ENCODE measurements at places on chromosomes 2 and 18.

GRCh38 chr18:12703096-12703567, 290 bp downstream of the PSMG2 start:
- DNase-seq, result no peak

DNA sequence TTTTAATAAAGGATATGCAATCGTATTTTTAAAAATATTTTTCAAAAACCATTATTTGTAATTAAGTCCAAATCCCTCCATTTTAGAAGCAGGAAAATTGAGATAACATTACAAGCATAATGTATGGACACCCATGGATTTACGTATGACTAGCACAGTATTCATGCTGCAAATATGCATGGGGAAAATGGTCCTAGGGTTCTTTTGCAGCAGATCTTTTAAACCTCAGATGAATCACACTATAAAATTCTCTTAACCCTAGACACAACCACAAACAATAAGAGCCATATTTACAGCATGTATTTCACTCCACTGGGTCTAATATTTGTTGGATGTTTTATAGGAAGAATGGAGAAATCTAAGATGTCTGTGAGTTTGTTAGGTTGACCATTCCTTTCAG, 453.4 kb downstream of the TGIF1 start:
- DNase-seq, result no peak

GRCh38 chr18:36217348-36217747, 30.1 kb downstream of the MOCOS start:
- DNase-seq, result no peak

- no peak for DNase-seq
These were observed 61.9 kb downstream of the CENPO start for GRCh38 chr2:24855022-24855622.

- no peak for DNase-seq
These were observed 84.5 kb upstream of the MAPRE2 start for GRCh38 chr18:34956663-34957062.

DNA sequence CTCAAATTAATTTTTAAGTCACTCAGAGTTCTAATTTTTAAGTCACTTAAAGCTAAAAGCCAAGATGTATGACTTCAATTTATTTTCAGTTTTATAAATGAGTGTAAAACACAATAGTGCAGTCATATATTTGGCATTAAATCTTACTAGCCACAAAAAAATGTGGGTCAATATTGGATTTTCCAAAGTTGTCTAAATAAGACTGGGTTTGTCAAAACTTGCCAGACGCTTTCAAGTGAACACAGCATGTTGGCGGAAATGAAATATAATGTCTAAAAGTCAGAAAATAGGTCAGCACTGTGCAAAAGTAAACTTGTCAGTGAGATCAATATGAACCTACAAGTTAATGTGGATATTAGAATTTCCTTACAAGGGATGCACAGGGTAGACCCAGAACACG, 128.9 kb downstream of the FIGN start:
- no peak for DNase-seq

DNA sequence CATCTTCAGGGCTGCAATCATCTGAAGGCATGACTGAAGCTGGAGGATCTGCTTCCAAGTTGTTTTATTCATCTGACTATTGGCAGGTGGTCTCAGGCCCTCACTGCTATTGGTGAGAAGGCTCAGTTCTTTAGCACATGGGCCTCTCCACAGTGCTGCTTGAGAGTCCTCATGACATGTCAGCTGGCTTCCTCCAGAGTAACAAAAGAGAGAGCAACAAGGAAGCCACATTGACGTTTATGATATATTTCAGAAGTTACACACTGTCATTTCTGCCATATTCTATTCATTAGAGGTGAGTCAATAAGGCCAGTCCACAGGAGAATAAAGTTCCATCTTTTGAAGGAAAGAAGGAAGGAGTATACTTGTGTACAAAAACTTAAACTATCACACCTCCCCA, 7.9 kb upstream of the SIGLEC15 start:
- DNase-seq, result no peak

GRCh38 chr18:22711192-22711685, 221.9 kb upstream of the RBBP8 start:
- DNase-seq, result no peak

DNA sequence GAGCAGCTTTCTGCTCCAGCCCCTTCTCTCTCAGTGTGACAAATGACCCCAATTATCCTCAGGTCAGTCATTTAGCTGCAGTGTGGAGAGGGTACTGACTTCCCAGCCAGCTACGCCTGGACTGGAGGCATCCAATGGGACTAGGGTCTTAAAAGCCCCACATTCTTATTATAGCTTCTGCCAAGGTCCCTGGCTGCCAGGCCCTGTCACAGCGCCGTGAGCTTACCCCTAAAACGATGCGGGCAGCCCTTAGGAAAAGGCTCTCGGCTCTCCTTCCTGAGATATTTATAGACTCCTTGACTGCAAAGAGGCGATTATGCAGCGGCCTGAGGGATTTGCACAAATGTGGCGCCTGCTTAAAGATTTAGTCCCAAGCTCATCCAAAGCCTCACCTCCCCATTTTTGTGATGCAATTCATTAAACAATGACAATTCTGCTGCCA, 69.2 kb upstream of the EDAR start:
- no peak for DNase-seq

DNA sequence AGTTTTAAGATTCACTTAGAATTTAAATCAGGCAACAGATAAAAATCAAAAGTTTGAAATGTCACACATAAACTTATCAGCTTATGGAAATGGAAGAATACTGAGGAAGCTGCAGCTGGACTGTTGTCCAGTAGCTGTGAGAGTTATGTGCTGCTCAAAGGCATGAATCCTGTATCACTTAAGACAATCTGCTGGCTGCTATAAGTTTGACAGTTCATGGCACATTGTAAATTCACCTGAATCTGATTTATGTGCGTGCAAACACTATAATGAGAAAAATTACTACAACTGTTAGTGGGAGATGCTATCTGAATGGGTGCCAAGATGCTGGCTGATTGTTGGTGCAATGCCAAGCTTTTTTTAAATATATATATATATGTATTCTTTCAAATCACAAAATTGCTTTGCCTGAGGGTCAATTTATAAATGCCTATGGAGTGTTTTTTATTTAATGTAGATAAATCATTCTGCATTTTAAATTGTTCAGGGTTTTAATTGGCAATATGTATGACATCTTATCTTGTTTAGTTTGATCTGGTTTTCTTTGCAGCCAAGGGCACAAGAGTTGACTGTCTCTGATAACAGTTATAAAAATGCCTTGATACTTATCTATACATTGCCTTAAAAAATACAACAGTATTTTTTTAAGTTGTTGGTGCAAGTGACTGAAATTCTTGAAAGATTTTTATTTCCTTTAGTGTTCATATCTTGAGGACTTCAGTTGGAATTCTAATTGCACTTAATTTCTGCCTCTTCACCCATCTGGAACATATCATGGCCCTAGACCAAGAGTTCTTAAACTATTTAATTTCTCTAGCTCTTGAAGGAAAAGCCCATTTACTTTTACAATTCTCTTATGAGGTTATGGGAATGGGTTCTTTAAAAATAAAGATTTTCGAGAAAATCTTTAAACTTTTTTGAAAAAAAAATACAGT, 48.7 kb downstream of the CAVIN2 start:
- no peak for DNase-seq

GRCh38 chr2:112239862-112240261, 15.0 kb downstream of the ZC3H8 start:
- DNase-seq, result no peak

DNA sequence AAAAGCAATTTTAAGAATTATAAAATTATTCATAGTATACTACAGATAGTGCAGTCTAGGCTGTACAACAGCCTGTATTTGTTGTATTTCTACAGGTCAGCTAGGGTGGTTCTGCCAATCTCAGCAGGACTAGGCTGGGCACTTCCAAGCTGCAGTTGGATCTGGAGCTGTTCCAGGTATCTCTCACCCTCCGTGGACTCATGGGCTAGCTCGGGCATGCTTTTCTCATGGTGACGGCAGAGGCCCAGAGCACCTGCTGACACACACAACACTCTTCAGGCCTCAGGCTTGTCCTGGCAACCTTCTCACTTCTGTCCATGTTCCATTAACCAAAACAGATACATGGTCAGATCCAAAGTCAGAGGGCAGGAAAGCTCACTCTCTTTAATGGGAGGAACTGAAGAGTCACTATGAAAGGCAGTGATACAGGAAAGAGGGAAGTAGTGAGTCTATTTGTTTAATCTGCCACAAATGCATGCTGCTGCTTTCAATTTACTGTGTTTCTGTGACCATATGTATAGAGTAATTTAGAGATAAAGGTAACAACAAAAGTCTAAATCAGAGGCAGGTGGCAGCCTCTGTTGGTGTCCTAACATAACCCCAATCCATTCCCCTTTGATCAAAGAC, 462.4 kb upstream of the ACVR2A start:
- DNase-seq, result no peak

GRCh38 chr2:181177376-181177775, 197.0 kb downstream of the UBE2E3 start:
- DNase-seq, result no peak

DNA sequence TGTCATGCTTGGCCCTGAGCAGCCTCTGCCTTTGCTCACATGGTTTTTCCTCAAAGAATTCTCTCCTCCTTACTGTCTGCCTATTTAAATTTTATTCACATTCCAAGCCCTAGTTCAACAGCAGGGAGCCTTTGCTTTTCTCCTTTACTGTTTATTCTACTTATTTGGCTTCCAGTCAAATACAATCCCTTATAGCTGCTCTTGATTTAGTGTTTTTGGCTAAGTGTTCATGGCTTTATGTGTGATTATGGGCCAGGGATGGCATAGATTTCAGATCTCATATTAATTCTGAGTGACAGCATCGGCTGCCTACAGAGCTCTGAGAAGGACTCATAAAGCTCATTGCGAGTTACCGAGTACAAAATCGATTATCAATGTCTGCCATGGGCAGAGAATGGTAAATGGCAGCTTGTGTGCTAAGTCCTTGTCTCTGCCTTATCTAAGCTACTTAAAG, 106.7 kb downstream of the METTL8 start:
- DNase-seq, result no peak

- DNase-seq, result no peak
These were observed 99.7 kb upstream of the KYNU start for GRCh38 chr2:142777742-142778141.

- DNase-seq, result no peak
These were observed 50.7 kb downstream of the CERKL start for GRCh38 chr2:181605889-181606837.

DNA sequence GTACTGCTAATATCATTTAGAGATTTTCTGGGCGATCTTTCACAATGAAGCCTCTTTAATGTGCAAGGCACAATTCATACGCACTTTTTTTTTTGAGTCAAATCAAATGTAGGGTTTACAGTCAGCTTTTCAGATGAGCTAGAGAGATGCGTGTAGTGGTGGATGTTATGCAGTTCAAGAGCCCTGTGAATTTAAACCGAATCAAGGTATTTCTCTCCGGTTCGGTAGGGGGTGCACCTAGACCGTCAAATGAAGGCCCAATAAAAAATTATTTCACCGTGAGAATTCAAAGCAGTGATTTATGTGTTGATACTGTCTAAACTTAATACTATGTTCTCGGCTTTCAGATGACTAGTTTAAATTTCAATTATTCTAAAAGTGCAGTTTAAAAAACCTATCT, 1.1 kb downstream of the PTH2R start:
- DNase-seq, result no peak
